SW 1271 (cell line): ENCODE measurements at places on chromosomes 13 and 19.

DNA sequence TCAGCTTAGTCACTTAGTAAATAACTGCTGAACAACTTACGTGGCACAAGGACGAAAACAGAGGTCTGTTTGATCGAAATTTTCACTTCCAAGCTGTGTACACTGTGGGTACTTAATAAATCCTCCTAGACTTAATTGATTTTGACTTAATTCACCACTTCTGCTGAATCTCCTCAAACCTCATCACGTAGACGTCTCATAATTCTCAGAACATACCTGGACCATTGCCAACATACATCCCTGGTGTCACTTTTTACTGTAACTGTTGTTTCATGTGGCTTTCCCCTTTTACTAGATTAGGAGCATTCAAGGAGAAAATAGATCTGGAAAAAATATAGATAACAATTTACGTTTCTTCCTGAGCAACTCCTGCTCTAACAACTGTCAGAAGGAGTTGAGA, 105.0 kb downstream of the MBNL2 start:
- DNase-seq: no peak

DNA sequence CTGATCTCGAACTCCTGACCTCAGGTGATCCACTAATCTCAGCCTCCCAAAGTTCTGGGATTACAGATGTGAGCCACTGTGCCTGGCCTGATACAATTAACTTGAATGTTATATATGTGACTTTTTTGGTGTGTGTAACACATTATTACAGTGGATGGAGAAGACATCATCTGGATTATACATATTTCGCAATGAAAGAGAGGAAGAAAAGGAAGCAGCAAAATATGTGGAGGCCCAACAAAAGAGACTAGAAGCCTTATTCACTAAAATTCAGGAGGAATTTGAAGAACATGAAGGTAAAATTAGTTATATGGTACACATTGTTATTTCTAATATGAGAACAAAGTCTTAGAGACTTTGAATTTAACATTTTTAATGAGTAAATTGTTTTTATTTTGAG, 55.5 kb downstream of the BRCA2 start:
- DNase-seq: no peak

GRCh38 chr13:22082030-22082429, 411.2 kb downstream of the FGF9 start:
- no peak for DNase-seq

- no peak for DNase-seq
Observed at GRCh38 chr19:10808937-10809649, 26.9 kb downstream of the TMED1 start.

- no peak for DNase-seq
Observed at GRCh38 chr13:72637561-72637960, 89.9 kb downstream of the MZT1 start.

GRCh38 chr19:18388100-18388959, 2.4 kb downstream of the GDF15 start:
- peak; percentile 55 for DNase-seq

DNA sequence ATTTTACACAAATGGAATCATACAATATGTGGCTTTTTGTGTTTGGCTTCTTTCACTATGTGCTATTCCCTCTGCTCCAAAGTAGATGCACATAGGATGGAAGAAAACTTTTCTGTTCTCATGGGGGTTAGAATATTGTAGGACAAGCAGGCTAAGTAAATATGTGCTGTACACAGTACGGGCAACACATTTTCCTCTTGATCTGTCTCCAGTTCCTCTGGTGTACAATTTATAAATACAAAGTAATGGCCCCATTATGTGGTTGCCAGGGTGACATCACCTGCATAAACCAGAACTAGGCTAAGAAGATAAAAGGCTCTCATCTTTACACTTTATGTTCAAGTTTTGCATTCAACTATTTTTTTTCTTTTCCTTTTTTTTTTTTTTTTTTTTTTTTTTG, 41.0 kb upstream of the SOX21 start:
- no peak for DNase-seq

- no peak for DNase-seq
Observed at GRCh38 chr13:35833608-35834275, 297.4 kb downstream of the DCLK1 start.

DNA sequence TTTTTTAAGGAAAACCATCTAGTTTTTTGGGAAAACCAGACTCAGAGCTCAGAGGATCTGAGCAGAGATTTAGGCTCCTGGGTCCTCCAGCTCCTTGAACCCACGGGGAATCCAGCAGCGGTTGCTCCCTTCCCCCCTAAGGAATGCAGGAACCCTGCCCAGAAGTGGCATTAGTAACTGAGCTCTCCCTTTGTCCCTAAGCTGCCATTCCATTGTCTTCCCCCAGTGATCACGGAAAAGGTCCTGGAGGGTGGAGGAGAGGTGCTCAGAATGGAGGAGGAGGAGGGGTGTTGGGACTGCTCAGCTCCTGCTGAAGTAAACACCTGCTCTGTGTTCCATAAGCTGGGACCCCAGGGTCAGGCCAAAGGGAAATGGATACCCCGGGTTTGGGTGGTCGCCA, 16.8 kb upstream of the OR1M1 start:
- DNase-seq: no peak

DNA sequence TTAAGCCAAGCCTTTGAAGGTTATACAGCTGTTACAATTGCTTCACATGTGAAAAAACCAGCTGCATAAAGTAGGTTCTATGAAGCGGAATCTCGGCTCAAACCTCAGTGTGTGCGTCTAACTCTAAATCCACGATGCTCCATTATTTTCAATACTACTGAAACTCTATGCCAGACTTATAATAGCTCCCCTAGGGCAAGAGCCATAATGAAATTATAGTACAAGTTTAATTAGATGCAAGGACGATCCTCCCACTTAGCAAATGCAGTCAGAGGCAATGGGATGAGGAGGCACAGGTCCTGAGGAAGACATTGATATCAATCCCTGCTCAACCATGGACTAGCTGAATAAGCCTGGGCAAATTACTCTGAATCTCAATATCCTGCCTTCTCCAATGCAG, 31.1 kb downstream of the SLC7A1 start:
- no peak for DNase-seq

- no peak for DNase-seq
Observed at GRCh38 chr19:48565090-48565489, 13.1 kb downstream of the SULT2B1 start.

GRCh38 chr13:44312834-44313551, 60.6 kb upstream of the SERP2 start:
- DNase-seq: peak; percentile 48

- DNase-seq: no peak
Observed at GRCh38 chr19:45753548-45753947, 15.5 kb downstream of the SIX5 start.

GRCh38 chr13:77310579-77311279, 16.2 kb downstream of the MYCBP2 start:
- DNase-seq: no peak

- no peak for DNase-seq
Observed at GRCh38 chr13:47594833-47595232, 406.2 kb downstream of the SUCLA2 start.

GRCh38 chr13:43057653-43058317, 34.4 kb downstream of the DNAJC15 start:
- no peak for DNase-seq

GRCh38 chr19:10335352-10335985, 2.1 kb upstream of the RAVER1 start:
- no peak for DNase-seq

DNA sequence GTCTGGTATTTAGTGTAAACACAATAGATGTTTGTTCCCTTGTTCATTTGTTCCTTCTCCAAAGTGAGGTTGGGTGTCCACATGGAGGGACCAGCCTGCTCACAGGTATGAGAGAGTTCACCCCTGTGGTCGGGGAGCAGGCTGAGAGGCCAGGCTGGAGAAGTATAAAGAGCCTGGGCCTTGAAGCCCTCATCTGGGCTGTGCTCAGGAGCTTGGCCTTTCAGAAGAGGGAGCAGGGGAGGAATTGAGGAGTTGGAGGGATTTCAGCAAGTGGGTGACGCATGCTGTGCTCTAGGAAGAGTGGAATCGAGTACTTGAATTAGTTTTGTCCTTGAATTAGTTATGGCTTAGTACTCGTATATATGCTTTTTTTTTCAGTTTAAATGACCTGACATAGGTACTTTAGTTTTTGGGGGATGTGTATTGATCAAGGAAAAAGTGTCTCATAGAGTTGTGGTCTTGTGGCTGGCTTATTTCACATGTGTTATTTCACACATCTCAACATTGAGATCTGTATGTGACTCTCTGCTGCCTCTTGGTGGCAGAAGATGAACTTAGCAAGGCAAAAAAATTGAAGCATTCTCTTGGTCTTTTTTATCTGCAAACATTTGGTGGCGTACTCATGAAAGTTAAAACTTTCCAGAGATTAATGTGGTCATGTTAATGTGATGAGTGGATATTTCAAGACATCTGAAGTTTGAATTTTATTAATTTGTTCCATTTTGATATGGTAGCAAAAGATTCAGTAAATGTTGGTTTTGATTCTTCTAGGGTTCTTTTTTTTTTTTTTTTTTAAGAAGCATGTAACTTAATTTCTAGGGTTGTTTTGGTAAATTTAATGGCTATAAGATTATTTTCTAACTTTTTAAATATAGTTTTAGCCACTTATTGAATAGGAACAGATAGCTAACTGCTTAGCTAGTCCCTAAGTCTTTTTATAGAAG, 54.3 kb downstream of the SLAIN1 start:
- no peak for DNase-seq

GRCh38 chr13:71772361-71772760, 94.6 kb downstream of the DACH1 start:
- DNase-seq: no peak

GRCh38 chr19:41700381-41701195, 7.8 kb upstream of the CEACAM5 start:
- no peak for DNase-seq

DNA sequence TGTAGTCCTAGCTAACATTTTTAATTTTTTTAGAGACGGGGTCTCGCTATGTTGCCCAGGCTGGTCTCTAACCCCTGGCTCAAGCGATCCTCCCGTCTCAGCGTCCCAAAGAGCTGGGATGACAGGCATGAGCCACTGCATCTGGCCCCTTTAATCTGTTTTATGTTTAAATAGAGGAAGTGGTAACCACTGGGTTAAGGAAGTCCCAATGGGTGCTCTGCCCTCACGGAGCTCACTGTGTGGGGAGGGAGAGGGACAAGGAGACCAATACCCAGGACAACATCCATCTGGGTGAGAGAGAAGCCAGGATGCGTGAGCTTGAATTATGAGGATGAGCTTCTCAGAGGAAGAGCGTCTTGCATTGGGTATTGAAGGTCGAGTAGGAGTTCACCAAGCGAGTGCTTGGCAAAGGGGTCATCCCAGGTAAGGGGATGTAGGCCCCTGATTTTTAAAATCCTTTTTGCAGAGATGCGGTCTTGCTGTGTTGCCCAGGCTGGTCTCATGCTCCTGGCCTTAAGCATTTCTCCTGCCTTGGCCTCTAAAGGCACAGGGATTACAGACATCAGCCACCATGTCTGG, 13.8 kb downstream of the YJU2 start:
- no peak for DNase-seq

- no peak for DNase-seq
Observed at GRCh38 chr13:109209526-109209925, 576.9 kb downstream of the IRS2 start.

DNA sequence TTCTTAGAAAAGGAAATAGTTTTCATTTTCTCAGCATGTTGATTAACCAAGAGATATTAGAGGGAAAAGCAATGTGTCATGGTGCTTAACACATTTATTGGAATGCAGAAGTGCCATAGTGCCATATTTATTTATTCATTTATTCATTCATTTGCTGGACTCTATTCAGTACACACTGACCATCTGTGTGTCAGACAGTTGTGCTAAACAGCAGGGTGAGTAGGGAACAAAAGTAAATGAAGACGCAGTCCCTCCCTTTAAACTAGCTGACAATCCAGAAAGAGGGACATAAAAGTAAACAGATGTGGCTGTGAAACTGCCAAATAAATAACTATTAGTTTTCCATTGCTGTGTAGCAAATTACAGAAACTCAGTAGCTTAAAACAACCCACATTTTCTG, 323.7 kb downstream of the MTUS2 start:
- DNase-seq: no peak

GRCh38 chr19:3851254-3852176, 17.3 kb downstream of the ZFR2 start:
- no peak for DNase-seq

DNA sequence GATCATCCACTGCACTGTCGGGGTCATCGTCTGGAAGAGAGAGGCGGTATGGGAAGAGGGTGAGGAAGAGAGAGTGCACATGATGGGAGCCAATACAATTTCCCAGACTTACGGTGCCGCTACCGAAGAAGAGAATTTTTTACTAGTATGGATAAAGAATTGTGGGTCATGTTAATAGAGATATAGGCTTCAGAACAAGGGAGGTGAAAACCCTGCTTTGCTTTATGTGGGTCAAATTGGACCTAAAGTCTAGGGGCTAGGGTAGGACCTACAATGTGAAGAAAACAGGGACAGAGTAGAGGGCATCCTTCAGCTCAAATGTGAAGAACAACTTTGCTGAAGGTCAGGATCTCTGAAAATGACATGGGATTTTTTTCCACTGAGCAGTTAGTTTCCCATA, 29.9 kb downstream of the UNC13A start:
- DNase-seq: no peak

DNA sequence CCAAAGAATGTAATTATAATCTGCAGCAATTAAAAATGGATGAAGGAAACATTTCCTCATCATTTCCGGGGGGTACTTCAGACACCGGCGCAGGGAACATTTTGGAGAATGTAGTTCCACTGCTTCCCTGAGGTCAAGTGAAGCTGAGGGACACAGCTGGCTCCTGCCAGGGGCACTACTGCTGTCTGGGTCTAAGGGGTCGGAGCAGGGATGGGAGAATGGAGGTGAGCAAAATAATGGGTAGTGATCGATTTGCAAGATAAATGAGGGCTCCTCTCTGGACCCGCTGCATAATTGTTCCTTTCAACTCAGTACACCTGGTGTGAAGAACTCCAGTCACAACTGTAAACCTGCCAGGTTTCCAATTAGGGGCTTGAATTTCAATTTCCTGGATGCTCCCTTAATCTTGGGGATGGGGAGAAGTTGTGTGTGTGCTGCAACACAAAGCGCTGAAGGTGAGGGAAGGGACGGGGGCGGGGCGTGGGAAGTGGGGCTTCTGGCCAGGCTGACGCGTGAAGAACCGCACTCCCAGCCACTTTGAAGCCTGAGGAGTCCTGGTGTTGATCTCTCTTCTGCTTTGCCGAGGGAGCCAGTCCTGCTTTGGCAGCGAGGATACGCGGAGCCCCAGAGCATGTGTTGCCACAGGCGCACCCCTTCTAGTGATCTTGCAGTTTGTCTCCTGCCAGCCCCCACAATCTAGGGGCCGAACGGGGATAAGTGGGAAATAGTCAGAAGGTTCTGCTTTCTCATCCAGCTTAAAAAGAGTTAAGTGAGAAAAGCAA, 57.9 kb upstream of the PCDH8 start:
- DNase-seq: no peak

- no peak for DNase-seq
Observed at GRCh38 chr19:40521276-40521675, 54.5 kb downstream of the SPTBN4 start.

GRCh38 chr19:17326595-17326966, 8.1 kb downstream of the ANO8 start:
- DNase-seq: no peak

DNA sequence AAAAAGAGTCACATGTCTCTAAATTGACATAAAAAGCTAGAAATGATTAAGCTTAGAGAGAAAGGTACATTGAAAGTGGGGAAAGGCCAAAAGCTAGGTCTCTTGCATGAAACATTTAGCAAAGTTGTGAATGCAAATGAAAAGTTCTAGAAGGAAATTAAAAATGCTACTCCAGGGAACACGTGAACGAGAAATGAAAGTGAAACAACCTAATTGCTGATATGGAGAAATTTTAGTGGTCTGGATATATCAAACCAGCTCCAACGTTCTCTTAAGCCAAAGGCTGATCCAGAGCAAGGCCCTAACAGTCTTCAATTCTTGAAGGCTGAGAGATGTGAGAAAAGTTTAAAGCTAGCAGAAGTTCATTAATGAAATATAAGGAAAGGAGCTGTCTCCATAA, 419.8 kb downstream of the SLITRK6 start:
- no peak for DNase-seq
